D341Med (cell line): ENCODE measurements at places on chromosomes 11 and 22.

DNA sequence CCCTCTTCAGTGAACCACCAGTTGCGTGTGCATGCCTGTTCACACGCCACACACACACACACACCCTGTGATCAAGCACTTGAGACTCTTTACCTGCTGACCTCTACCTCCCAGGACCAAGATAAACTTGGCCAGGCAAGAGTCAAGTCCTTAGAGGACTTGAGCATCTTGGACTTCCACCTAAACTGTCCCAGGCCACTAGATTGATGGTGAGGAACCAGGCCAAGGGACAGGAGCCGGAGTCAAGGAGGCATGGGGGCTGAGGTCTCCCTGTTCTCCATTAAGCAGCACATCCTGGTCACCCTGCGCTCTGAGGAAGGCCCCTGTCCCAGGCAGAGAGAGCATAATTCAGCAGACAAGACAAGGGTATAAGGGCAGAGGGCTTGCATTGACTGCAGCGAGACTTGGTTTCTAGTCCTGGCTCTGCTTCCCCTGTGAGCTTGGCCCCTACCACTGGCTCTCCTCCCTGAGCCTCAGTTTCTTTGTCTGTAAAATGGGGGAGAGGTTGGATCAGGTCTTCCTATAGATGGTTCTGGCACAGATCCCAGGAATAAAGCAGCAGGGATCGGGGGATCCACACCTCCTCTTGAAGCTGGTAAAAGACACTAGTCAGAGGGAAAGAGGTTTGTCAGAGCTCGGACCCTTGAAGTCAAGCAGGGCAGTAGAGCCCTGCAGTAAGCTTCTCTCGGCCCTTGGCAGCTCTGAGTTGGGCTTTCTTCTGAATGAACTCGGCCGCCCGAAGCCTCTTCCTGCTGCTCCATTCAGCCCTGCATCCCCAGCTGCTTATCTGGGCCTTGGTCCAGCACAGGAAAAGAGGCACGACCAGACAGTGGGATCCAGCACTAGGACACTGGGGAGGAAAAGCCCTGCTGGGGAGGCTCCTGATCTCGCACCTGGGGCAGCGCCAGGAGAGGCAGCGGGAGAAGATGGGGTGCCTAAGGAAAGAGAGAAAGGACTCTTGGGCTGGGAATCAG lies 2.0 kb downstream of the CREB3L1 start:
- no peak for DNase-seq

GRCh38 chr22:25420471-25420924 lies 144.0 kb upstream of the GRK3 start:
- no peak for DNase-seq

DNA sequence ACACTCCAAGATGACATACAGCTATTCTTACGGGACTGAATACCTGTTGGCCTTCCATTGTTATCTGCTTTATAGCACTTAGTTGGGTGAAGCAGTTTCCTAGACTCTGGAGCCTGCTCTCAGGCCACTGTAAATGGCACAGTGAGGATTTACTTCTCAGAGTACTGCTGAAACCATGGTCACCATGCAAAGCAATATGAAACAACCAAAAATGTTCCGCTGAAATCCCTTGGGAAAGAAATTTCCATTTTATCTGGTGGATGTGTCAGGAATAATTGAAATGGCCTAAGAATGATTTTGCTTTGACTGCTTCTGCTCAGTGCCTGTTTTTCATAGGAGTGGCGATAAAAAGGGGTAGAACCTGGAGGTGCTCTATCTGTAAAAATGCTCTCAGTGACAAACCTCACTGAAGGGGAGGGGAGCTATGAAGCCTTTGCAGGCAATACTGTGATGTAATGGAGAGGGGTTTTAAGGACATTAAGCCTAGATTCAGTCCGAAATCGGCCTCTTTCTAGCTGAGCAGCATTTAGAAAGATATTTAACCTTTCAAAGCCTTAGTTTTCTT lies 651.6 kb upstream of the ANO5 start:
- DNase-seq, result no peak

GRCh38 chr11:110435780-110436717 lies 6.3 kb downstream of the FDX1 start:
- no peak for DNase-seq

- DNase-seq, result no peak
Measured at GRCh38 chr22:39115977-39116621, 19.1 kb downstream of the APOBEC3H start.

- no peak for DNase-seq
Measured at GRCh38 chr22:23033116-23033905, 37.0 kb upstream of the GNAZ start.
